ENCODE measurements at places on chromosomes 12 and 14.

DNA sequence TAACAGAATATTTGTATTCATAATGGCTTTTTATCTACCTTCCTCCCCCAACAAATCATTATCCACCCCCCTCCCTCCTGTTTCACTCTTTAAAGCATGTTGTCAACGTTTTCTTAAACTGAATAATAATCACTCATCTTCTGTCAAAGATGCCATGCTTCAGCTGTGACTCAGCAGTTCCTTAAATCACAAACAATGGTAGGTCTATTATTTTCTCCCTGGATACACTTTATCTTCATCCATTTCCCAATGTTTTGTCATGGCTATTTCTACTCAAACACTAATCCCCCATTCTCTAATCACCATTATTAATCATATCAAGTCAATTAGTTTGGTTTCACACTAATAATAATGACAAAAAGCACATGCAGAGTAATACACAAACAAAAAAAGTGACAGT, 6.5 kb downstream of the CLEC12B start:
- DNase-seq, result no peak

- DNase-seq, result no peak
These were observed 24.3 kb upstream of the FOXG1 start for GRCh38 chr14:28742171-28742846.

DNA sequence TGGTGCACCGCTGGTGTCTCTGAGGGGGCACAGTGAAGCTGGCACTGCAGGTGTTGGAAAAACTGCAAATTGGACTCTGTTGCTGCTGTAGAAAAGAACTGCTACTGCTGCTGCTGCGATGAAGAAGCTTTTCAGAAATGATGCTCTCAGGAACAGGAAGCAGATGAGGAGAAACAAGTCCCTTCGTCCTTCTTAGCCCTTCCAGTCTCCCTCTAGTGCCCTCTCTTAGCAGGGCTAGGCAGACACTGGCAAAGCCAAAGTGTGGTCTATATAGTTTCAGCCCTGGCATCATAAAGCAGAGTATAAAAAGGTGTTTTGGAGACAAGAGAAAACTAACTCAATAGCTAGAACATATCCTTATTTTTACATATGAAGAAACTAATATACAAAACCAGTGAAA, 174.5 kb downstream of the MYRFL start:
- no peak for DNase-seq

DNA sequence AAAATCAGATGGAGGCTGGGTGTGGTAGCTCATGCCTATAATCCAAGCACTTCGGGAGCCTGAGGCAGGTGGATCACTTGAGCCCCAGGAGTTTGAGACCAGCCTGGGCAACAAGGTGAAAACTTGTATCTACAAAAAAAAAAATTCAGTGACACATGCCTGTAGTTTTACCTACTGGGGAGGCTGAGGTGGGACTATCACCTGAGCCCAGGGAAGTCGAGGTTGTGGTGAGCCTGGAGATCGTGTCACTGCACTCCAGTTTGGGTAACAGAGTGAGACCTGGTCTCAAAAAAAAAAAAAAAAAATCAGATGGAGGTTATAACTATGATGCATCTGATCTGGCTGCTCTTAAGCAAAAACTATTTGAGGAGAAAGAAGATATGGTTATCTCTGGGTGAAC, 26.6 kb upstream of the PPFIBP1 start:
- DNase-seq, result no peak

- DNase-seq, result no peak
These were observed 11.9 kb downstream of the CD9 start for GRCh38 chr12:6212086-6212485.

DNA sequence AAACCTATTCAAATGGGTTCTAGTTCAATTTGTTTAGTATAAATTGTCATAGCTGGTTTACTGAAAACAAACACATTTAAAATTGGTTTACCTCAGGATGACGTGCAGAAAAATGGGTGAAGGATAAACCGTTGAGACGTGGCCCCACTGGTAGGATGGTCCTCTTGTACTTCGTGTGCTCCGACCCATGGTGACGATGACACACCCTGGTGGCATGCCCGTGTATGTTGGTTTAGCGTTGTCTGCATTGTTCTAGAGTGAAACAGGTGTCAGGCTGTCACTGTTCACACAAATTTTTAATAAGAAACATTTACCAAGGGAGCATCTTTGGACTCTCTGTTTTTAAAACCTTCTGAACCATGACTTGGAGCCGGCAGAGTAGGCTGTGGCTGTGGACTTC, 8.3 kb downstream of the CALM1 start:
- no peak for DNase-seq

GRCh38 chr12:127363392-127363791, 903.6 kb upstream of the TMEM132C start:
- no peak for DNase-seq

DNA sequence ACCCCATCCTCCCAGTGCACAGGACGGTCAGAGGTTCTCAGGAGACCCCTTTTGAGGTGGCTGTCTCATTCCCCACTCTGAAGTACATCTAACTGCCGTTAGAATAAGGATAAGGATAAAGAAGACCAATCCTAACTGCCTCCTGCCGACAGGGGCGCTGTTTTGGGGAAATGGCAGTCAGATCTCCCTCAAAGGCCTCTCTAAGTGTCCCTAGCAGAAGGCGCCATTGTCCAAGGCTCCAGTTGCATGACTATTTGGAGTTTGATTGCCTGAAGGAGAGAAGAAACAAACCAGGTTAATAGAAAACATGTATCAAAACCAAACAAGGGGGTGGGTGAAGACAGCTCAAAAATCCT, 29.1 kb upstream of the KLRB1 start:
- no peak for DNase-seq

GRCh38 chr12:99611599-99611998, 36.0 kb upstream of the GARIN6 start:
- DNase-seq, result no peak

DNA sequence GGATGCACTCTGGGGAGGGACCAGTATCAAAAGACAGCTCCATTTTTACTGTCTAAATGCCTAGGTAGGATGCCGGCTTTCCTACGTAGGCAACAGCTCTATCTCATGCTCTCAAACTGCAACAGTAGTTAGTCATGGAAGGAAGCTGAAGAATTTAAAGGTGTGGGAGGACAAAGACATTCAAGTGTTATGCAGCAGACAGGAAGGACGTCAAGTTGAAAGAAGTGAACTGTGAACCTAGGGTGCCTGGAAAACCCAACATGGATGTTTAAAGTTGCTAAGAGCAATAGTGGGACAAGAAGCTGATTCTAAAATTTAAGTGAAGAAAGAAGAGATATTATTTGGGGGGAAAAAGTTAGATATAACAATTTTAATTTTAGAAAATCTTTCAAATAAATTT, 5.9 kb downstream of the SEC23A start:
- no peak for DNase-seq

DNA sequence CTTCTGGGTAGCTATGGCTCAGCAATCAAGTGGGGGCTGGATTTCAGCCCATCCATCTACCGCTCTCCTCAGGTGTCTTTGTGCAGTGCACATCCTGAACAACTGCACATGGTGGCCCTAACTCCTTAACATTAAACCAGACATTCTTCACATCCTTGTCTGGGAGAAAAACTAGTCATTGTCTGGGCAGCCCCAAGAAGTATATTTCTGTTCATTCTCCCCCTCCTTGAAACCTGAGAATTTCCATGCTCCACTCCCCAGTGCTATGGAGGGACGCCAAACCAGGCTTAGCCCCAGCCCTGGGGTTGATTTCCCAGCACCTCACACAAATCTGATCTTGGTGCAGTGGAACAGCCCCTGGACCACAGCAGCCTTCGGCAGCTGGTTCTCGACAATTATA, 13.4 kb downstream of the MYL2 start:
- DNase-seq, result no peak

- DNase-seq, result no peak
These were observed 58.0 kb downstream of the TMTC1 start for GRCh38 chr12:29725587-29726320.

- DNase-seq, result no peak
These were observed 34.2 kb upstream of the LRP1-AS start for GRCh38 chr12:57181561-57182155.

- no peak for DNase-seq
These were observed 82.1 kb downstream of the AVPR1A start for GRCh38 chr12:63068857-63069442.

GRCh38 chr12:84793558-84794367, 118.8 kb downstream of the SLC6A15 start:
- DNase-seq, result no peak

DNA sequence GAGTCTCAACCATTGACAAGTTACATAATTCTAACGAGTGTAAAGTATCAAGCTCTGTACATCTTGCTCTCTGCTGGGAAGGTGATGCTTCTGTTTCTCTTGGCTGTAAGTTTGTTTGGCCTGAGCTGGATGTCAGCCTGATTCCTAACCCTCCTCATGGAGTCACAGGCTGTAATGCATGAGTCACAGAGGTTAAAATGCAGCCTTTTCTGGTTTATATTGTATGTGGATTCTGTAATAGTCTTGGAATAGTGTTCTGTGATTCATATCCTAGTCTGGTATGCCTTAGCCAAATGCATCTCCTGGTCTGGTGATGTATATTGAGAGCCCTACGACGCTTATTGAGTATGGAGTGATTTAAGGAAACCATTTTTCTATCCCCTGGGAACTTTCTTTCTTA, 104.5 kb upstream of the FRMD6 start:
- DNase-seq, result no peak

DNA sequence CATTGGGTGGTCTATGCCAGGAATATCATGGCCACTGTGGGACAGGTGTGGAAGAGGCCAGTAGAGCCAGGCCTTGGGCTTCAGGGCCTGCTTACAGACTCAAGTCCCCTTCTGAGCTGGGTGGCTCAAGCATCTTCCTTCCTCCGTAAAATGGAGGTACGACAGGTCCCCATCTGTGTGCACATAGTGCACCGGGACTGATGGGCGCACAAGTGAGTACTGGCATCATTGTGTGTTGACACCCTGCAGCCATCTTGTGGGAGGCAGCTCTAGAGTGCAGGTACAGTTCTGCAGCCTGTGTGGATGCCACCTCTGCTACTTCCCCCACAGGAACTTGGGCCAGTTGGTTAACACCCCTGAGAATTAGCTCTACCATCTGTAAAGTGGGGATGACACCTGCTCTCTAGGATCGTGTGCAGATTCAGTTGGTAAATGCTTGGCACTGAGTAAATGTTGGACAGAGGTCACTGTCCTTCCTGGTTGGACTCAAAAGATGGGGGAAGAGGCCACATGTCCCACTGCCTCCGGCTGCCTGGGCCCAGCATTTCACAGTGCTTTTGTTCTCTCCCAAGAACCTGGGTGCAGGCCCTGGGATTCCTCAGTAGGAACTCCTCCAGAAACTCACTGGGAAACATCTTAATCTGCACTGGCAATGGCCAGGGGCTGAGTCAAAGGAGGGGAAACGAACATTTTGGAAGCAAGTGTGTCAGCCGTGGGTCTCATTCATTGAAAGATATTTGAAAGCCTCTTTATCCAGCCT, 70.6 kb downstream of the C14orf132 start:
- DNase-seq, result no peak

DNA sequence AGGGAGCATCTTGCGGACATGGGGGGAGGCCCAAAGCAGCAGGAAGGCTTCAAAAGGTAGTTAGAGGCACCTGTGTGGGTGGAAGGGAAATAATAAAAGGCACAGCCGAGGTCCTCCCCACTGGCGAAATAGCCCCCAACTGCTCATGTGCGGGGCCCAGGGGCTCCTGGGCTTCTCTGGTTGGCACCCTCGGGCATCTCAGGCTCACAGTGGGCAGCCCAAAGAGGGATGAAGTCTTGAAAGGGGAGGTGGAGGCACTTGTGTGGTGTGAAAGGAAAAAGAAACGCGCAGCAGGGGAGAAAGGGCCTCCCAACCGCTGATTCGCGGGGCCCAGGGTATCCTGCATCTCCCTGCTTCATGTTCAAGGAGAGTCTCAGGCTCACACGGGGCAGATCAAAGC, 579.4 kb downstream of the ALG10 start:
- DNase-seq, result no peak

GRCh38 chr14:101371799-101372793, 189.2 kb upstream of the DIO3 start:
- DNase-seq, result no peak

- no peak for DNase-seq
These were observed 167.5 kb upstream of the PRICKLE1 start for GRCh38 chr12:42756841-42757623.

DNA sequence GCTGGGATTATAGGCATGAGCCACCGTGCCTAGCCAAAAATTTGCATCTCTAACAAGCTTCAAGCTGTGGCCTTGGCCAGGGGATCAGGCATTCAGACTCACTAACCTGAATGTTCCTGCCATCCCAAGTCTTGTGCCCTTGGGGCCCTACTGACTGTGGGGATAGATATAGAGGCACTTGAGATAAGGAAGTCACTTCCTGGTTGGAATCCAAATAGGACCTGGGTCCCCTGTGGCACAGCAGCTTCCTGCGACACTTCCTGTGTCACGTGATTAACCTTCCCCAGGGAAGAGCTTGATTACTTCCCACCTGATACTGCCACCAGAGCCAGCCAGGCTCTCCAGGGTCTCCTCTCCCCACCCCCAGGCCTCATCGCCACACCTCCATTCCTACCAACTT, 128.2 kb downstream of the BCL11B start:
- DNase-seq, result no peak

GRCh38 chr12:130485291-130486145, 147.8 kb downstream of the PIWIL1 start:
- no peak for DNase-seq

DNA sequence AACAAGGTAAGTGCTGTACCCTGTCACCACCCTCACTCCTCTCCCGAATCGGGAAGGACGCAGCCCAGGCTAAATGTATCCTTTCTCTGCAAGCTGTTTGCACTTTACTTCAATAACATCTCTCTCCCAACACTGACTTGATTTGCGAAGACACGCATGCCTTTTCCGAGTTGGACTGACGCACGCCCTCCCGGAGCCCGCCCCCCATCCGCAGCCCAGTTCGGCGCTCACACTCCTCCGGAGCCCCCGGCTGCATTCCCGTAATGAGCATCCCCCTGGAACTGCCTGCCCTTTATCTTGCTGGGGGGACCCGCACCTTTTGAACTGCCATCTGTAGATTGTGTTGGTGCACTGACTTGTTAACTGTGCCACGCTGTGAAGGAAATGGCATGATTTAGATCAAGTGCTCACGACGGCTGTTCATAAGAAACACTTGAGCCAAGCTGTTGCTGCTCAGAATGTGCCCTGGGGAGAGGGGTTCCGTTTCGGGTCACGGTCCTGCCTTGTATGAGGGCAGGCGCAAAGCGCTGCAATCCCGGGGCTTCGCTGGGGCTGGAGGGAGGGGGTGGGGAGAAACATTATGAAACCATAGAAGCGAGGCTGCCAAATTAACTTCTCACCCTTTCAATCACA, 176.6 kb upstream of the CDKN3 start:
- no peak for DNase-seq

GRCh38 chr14:96072746-96073145, 33.6 kb downstream of the C14orf132 start:
- DNase-seq, result no peak

- DNase-seq, result no peak
These were observed 9.2 kb upstream of the MYF6 start for GRCh38 chr12:80698256-80698655.

DNA sequence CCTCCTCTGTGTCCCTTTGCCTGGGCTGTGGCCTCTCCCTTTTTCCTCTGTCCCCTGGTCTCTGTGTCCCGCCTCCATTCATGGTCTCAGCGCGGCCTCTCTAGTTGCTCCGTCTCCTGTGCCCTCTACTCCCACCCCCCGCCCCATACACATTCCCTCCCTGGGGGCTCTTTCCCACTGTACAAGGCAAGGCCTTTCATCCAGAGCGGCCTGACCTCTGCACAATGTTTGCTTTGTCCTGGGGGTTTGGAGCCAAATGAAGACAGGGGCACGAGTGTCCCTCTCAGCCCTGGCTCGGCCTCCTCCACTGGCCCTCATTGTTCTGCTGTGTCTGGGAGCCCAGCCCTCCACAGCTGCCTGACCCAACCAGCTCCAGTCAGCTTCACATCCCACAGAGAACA, 678.6 kb downstream of the BCL11B start:
- no peak for DNase-seq

GRCh38 chr12:98275131-98275475, 240.3 kb upstream of the TMPO start:
- DNase-seq, result no peak
